ENCODE measurements at places on chromosomes 1 and 21. TPM values are rescaled to one million over a fixed set of nuclear protein-coding genes. Genes with fewer than 3 reads are reported as not detected.

Gene GUCA2B
- not detected for total RNA-seq

Gene HSPA13
- 15.2 TPM for total RNA-seq

- H3K4me3 ChIP-seq: peak within 1 kb of the TSS; percentile 30
- no peaks in the 10 kb centered on the region for H3K36me3 ChIP-seq
- H3K27ac ChIP-seq: peak within 1 kb of the TSS; percentile 43
- H3K4me1 ChIP-seq: no peaks in the 10 kb centered on the region
Observed at GRCh38 chr1:28176492-28177470, at the start of gene PTAFR. PTAFR (minus strand) TSS chr1:28176690; CDS start chr1:28151021, 25,669 bp downstream.

- H3K27me3 ChIP-seq: no peaks in the 10 kb centered on the region
- H3K4me1 ChIP-seq: no peaks in the 10 kb centered on the region
- DNase-seq: no peak
- H3K36me3 ChIP-seq: no peaks in the 10 kb centered on the region
- H3K4me3 ChIP-seq: no peak overlapping the region
Observed at GRCh38 chr1:80533093-80533492, 1267.6 kb upstream of the ADGRL2 start.

DNA sequence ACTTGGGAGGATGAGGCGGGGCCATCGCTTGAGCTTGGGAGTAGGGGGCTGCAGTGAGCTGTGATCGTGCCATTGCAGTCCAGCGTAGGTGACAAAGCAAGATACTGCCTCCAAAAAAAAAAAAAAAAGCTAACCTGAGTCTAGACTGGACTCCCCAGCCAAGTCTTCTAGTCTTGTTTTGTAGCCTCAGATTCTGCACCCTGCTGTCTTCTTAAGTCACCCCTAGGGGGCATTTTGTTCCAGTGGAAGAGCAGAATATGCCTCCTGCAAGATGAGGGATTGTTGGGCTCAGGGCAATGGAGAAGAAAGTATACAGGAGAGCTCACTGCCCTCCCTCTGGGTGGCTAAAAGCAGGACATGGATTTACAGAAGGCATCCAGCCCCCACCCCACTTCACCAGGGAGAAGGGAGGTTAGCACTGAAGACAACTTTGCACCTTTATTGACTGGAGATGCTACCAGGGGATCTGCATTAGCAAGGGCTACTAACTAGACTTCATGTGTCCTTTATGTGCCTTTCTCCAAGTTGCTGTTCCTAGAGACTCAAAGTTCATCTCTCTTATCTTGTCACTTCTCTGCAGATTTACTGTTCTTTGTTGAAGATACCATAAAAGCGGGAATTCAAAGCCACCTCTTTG lies 15.3 kb upstream of the RNF187 start:
- H3K4me3 ChIP-seq: no peak overlapping the region
- H3K4me1 ChIP-seq: no peaks in the 10 kb centered on the region
- no peak overlapping the region for H3K27ac ChIP-seq
- H3K36me3 ChIP-seq: no peaks in the 10 kb centered on the region
- no peak for DNase-seq

DNA sequence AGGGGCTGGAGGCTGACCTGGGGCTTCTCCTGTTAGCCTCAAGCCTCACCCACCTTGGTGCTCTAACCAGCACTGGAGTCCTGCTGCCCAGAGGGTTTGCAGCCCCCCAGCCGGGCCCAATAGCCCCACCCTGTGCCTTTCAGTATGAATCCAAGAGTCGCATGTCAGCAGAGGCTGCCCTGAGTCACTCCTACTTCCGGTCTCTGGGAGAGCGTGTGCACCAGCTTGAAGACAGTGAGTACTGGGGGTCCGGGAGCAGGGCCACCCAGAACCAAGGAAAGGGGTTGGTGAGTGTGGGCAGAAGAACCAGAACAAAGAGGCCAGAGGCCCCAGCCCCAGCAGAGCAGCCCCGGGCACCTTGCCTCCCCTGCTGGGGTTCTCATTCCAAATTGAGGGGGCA lies 25.6 kb downstream of the CDK18 start:
- H3K4me1 ChIP-seq: peaks cover 9% of the 10 kb centered on the region
- H3K4me3 ChIP-seq: no peak overlapping the region
- H3K27me3 ChIP-seq: no peaks in the 10 kb centered on the region
- DNase-seq: peak; percentile 55
- H3K36me3 ChIP-seq: peaks cover 17% of the 10 kb centered on the region

GRCh38 chr1:78254517-78254916 lies 208.8 kb downstream of the GIPC2 start:
- H3K4me3 ChIP-seq: no peak overlapping the region
- no peaks in the 10 kb centered on the region for H3K36me3 ChIP-seq
- no peaks in the 10 kb centered on the region for H3K4me1 ChIP-seq
- DNase-seq: no peak
- no peaks in the 10 kb centered on the region for H3K27me3 ChIP-seq
